T-cell (primary cell): ENCODE measurements at places on chromosomes 1 and 21.

DNA sequence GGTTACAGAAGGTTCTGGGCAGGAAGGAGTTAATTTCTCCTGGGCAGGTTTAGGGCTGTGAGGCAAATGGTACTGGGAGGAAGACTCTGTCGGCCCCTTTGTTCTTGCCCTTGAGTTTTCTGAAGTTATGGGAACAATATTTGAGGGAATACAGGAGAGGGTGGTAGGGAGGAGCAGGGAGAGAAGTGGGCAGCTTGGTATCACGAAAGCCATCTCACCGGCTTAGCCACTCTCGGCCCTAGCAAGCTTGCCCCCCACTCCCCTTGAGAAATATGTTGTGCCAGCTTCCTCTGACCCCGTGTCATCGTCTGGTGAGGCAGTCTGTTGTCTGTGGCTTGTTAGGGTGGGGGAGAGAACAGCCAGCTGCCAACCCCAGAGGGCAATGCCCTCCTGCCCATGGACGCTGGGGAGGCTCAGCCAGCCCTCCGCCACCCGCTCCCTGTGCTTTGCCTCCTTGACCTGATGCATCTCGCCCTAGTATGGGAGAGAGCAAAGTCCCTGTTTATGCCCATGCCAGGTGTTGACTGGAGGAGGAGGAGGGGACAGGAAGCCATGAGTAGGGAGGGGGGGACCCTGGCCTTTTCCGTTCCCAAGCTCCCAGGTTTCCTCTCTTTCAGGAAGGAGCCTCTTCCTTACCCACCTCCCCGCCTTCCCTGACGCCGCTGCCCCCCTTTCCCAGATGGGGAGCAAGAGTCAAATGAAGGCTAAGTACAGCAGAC, 1.2 kb downstream of the EFNA1 start:
- no peak for DNase-seq

DNA sequence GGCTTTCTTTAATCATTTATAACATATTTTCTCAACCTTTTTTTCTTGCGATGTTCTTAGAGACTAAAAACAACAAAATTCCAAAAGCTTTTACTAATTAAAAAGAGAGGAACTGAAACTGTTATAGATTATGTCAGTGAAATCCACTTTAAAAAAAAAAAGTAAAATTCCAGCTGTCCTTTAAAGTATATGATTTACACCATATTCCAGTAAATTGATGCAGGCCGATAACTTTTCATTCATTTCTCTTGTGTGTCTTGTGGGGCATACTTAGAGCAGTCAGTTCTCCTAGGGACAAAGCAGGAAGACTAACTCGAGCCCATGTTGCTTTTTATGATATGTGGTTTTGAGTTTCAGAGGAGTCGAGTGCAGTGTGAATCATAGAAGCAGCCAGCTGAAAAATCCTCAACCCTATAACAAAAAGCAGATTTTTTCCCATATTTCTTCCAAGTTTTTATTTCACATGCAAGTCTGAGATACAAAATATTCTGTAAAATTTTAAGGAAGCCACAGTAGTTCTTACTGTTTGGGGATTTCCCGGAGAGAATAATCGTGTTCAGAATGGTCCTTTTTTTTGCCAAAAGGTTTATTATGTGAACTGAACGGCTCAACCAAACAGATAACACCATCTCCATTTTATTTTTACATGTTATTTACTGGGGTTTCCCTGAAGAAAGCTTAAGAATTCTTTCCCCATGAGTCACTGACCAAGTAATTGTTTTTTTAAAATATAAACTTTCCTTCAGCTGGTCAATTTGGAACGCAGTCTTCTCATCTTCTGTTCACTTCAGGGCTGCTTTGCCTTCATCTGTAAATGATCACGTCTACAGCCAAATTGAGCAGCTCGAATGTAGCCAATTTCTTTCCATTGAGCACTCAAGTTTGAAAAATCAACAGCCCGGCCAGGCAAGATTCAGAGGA, 77.0 kb upstream of the C1orf105 start:
- no peak for DNase-seq

DNA sequence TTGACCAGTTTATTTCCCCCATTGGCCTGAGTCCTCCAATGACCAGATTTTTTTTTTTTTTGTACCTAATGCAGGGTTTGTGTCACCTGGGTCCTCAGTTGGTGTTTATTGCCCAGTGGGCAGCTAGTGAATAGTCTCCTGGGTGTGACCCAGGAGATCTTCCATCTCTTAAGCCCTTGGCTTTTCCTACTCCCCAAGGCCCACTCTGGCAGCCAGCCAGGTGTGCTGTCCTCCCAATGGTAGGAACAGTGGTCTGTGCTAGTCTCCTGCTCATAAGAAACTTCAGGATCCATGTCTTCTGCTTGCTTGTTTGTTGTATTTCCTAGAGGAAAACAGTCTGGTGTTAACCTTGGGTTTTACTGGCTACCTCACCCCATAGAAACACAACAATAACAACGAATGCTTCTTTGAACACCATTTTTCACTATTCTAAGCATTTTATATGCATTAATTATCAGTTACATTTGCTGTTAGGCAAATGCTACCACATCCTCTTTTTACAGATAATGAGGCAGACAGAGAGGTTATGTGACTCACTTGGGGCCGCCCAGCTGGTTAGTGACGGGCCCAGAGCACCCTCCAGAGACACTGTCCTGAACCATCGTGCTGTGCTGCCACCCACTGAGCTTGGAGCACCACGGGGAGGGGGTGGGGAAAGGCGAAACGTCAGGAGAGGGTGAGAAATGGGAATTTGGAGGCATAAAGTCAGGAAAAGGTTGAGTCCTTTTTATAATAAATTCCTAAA, 107.5 kb downstream of the HIVEP3 start:
- DNase-seq = peak; percentile 31

- DNase-seq = no peak
Measured at GRCh38 chr1:150543500-150544143, 5.6 kb upstream of the ADAMTSL4 start.

GRCh38 chr1:203239081-203239480, 9.6 kb upstream of the CHIT1 start:
- DNase-seq = no peak

- no peak for DNase-seq
Measured at GRCh38 chr1:175005085-175005783, 5.5 kb downstream of the CACYBP start.

DNA sequence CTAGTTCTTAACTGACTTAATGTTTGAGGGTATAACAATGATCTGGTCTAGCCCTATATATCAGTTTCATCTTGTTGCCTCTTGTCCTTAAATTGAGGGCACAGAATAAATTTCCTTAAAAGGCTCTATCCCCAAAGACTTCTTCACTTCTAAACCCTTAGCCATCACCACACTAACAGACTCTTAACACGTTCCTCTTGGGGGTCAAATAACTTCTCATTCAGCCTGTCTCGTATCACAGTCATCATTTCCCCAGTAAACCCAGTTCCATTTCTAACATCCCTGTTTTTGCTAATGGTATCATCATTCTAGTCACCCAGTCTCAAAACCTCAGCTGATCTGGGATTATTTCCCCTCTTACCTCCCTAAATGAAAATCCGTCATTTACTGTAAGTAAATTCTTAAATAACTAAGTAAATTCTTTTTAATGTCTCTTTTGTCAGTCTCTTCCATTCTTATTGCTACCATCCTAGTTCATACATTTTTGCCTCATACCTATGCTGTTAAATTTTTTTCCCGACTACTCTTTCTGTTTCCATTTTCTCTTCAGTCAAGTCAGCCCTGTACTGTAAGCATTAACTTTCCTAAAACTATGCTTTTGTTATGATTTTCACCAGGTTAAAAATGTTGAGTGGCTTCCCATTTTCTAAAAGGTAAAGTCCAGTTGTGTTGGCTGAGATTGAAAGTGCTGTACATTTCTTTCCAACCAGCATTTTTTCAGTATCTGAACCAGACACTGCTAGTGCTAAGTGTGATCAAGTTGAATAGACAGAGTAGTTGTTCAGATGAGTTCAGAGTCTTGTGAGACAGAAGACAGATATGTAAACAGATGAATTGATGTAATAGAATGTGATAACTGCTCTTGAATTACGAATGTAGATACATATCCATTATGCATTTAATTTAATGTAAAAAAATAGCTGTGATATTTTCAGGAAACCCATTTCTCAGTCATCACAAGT, 6.9 kb downstream of the CTTNBP2NL start:
- no peak for DNase-seq

GRCh38 chr1:23459338-23459757, 24.6 kb downstream of the ASAP3 start:
- no peak for DNase-seq

GRCh38 chr1:242402956-242403355, 121.5 kb downstream of the PLD5 start:
- no peak for DNase-seq

DNA sequence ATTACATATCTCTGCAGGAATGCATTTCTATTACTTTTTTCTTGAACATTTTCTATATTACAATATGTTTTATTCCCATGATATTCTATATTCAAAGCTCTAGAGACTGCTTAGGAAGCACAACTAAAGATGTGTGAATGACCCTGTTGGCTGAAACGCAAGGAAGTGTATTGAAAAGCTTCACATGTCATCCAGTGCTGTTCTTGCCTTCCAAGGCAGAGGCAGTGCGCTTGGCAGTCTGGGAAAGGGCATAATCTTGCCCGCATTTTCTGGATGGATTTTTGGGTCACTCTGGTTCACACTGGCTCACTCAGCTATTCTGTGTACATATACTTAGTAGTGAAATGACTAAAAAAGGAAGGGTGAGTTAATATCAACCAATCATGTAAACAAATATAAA, 262.4 kb downstream of the PTPRC start:
- DNase-seq = no peak

DNA sequence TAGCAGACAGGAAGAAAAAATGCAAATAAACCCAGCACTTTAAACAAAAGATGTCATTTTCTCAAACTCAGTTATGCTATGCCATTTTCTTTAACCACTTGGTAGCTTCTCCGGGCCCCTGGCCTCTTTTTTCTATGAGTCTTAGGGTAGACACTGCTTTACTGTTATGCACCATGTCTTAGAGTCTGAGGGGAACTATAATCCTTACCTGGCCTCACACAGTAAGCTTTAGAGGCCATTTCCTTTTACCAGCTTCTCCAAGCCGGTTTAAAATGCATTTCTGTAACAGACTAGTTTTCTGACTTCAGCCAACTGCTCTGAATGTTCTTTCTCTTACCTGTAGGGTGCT, 73.7 kb upstream of the EDEM3 start:
- DNase-seq = no peak
